Mononuclear cell (primary cell): ENCODE measurements at places on chromosomes 11 and 22. TPM values are rescaled to one million over a fixed set of nuclear protein-coding genes. Genes with fewer than 3 reads are reported as not detected.

Gene FREY1
- 1.6 TPM for total RNA-seq

Gene RASD2
- total RNA-seq: 0.52 TPM

Gene TPH1
- total RNA-seq: 0.94 TPM

Gene TRIM51
- total RNA-seq: not detected
